Neuronal stem cell (in vitro differentiated cells): ENCODE measurements at places on chromosomes 1 and 21.

- no peak for DNase-seq
Measured at GRCh38 chr1:4696161-4696745, 41.8 kb downstream of the AJAP1 start.

GRCh38 chr1:91725618-91725988, 160.3 kb downstream of the TGFBR3 start:
- no peak for DNase-seq

DNA sequence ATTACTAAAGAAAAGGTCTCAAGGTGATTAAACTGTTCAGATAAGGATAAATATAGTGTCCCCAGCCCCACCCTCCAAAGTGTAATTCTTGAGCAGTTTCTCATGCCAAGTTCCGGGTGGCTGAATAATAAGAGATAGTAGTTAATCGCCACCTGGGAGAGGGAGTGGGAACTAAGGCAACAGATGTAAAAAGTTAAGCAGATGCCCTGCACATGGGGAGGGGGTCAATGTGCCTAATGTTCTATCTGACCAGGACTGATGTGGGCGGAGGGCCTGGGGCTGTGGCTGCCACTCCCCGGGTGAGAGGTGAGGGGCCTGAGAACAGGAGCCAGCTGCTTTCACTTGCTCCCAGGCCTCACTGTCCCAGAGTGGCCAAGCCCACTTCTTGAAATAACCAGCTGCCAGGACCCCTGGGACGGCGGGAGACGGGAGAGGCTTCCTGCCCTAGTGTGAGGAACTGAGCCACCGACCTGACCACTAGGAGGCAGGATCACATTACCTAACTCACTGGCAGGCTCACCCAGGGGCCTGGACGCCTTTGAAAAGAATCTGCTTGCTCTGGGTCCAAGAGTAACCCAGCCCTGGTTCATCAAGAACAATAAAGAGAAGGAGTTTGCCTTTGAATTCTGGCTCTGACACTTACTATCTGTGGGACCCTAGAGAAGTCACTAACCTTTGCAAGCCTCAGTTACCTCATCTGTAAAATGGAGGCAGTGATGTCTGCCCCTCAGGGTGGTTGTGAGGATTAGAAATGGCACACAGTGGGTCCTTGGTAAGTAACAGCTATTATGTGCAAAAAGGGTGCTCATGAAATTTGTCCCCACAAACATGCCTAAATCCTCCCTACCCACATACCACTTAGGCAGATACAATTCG, 179.2 kb downstream of the ATG4C start:
- peak; percentile 61 for DNase-seq

GRCh38 chr1:155001425-155001674, 1.3 kb upstream of the ZBTB7B start:
- DNase-seq, result no peak

DNA sequence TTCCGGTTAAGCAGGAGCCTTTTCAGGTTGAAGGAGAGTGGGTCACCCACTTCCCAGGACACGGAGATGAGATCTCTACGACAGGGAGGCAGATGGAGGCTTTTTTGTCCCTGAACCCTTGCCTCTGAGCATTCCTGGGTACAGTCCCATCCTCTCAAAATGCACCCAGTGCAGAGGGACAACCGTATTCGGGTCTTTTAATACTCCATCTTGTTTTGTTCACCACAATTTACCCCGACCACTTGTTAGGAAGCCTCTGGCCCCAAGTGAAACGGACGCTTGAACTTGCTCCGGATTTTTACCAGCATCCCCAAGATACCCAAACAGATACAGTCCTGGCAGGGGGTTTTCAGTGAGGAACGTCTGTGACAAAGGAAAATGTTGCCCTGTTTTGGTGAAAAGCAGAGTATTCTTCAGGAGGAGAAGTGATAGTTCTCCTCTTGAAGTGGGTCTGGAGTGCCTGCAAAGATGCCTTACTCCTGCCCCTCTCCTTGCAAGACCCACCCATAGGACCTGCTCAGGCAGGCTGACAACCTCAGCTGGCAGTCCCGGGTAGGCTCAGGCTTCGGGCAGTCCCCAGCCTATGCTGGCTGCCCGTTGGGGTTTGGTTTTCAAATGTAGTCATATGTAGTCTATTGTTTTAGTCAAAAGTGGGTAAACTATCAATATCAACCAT, 669 bp upstream of the ARL8A start:
- DNase-seq, result no peak

DNA sequence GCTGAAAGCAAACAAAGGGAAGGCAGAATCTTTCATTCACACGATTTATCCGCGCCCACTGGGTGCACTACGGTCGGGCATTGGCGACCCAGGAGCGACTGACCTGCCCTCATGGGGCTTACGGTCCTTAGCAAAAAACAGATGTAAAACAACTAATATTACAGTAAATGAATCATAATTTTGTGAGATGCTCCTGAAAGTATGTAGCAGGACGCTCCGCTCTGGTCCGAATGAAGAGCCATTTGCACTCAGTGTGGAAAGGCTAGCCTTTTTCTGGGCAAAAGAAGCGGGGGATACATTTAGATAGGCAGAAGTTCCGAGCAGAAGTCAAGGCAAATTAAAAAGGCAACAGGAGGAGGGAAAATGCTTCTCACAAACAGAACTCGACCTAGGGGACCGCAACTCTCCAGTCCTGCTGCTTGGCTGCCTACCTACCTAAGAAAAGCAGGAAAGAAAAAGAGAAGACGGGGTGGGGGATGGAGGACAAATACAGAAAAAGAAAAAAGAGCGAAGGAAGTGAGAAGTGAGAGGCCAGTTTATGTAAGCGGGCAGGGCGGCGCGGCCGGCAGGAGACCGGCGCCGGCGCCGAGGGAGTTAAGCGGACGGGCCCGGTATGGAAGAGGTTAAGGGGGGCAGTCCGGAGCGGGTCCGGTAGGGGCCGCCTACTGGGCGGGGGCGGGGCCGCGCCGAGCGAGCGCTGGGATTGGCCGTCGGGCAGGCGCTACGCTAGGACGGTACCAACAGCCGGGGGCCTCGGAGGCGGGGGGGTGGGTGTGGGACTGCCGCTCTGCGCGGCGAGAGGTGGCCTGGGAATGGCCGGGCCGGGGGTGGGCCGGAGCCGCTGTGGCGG, at the start of gene FAM20B:
Gene FAM20B, plus strand, starts transcription at position 770 of the 850 bp plus-strand sequence. CDS start 17,954 bp downstream, outside the sequence.
- peak; percentile 89 for DNase-seq

- DNase-seq, result no peak
Measured at GRCh38 chr1:48930011-48930410, 153.3 kb upstream of the BEND5 start.

GRCh38 chr1:208465786-208466590, 221.8 kb upstream of the PLXNA2 start:
- DNase-seq, result no peak

- no peak for DNase-seq
Measured at GRCh38 chr1:235545292-235545930, 41.2 kb upstream of the B3GALNT2 start.

- DNase-seq, result no peak
Measured at GRCh38 chr1:115648717-115649691, 7.2 kb downstream of the VANGL1 start.

DNA sequence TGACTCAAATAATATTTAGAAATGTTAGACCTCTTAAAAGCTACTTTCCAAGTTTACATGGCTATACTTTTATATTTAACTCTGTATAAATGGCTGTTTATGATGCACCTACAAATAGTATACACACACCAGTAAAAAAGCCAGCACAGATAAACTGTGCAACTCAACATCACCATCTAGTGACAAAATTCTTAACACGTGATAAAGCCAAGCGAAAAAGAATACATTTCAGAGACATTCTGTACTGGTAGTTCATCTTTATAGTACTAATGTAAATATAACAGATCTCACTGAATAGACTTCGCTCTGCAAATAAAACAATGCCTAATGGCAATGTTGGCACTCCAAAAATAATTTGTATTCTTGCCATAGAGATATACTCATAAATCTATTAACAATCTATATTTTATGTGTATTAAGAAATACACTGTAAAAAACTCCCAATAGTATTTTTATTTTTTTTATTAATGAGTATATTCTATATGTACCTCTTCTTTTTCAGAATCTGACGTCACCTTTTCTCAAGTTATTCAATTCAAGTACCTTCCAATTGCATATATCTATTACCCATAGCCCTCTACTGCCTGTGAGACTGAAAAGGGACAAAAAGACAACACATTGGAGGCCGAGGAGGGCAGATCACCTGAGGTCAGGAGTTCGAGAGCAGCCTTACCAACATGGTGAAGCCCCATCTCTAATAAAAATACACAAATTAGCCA, 100.2 kb downstream of the DPYD start:
- DNase-seq, result no peak

GRCh38 chr1:29172415-29172939, 9.2 kb downstream of the SRSF4 start:
- no peak for DNase-seq

GRCh38 chr1:85174503-85174902, 26.3 kb downstream of the SYDE2 start:
- no peak for DNase-seq

DNA sequence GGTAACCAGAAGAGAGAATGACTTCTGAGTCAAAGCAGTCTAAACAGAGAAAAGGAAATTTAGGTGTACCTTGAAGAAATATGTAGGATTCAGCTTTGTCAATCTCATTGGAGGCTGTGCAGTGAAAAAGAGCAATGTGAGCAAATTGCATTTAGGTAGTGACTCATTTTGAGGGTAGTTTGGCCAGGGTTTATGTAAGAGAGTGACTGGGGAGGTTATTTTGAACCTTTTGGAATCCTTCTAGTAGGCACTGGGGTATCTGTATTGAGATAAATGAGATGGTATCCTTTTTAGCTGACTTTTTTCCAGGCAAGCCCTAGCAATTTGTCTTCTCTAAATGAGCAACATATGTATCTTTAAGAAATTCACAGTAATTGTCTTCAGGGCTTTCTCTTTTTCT, 95.9 kb downstream of the DISP1 start:
- no peak for DNase-seq

DNA sequence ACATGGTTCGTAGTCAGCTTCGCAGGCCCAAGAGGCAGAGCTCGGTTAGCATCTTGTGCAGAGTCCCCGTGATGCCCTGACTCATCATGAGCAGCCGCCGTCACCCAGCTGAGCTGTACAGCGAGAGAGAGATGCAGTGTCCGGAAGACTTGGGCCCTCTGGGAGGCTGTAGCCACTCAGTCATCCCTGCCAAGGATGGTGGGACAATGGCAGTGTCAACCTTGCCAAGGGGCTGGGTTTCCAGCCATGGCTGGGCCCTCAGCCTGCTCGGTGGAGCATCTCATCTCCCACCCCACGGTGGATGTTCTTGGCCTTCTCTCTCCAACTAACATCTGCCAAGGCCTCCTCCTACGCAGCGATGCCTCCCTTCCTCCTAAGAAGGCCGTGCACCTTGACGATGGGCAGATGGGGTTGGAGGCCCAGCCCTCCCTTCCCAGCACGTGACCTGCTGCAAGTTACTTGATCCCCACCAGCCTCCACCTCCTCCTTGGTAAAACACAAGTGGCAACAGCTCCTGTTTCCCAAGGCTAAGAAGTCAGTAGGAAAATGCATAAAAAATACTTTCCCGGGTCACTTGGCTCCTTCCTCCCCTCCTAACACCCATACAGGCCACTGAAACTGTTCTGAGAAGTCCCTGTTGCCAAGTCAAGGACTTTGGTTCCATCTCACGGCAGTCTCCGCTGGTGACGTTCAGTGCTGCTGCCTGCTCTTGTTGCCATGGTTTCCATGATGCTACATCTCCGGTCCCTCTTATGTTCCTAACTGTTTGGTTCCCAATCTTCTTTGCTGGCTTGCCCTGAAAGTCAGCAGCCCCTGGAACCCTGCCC, 384.7 kb upstream of the VAMP3 start:
- no peak for DNase-seq
